ENCODE measurements at places on chromosomes 4 and X. TPM values are rescaled to one million over a fixed set of nuclear protein-coding genes. Genes with fewer than 3 reads are reported as not detected.

- DNase-seq = no peak
Measured at GRCh38 chr4:82753238-82753637, 45.4 kb downstream of the SCD5 start.

DNA sequence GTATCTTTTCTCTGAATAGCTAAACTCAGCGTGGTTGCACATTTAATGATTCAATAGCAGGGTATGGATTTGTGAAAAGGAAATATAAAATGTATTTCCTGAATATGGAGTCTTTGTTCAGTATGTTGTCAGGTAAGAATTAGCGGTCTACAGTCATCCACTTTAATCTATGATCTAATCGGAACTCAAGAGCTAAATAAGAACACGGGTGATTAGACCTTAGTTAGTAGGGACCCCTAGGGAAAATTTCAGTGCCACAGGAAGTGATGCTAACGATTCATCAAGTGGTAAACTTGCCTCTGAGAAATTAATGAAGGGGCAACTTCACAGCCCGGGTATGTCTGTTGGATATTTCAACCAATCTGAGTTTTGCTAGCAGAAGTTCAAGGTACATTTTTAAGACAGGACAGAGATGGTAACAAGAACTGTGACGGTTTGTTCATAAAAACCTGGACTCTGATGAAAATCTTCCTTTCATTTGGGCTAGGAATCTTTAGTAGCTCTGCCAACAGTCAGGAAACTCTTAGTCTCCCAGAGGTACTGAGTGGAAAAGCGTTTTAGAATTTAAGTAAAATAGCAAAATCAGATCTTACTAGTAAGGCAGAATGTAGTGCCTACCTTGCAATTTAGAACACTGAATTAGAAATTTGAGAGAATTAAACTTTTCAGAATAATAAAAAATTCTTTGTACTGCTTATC, 47.1 kb downstream of the PCDH7 start:
- DNase-seq = no peak

The RGN gene
- polyA plus RNA-seq = 16.5 TPM

The MGARP gene
- 0.45 TPM for polyA plus RNA-seq
